ENCODE measurements at places on chromosomes 12 and 14. TPM values are rescaled to one million over a fixed set of nuclear protein-coding genes. Genes with fewer than 3 reads are reported as not detected.
A peak's percentile ranks its signal among the peaks of the same experiment; 100 is the strongest.

The ETFBKMT gene
- polyA plus RNA-seq: 2.8 TPM

The SYNDIG1L gene
- polyA plus RNA-seq: not detected

The CIDEB gene
- 0.35 TPM for polyA plus RNA-seq

The GPR135 gene
- 0.78 TPM for polyA plus RNA-seq

The ATF7 gene
- polyA plus RNA-seq: 24.7 TPM

The RHOJ gene
- polyA plus RNA-seq: 10.4 TPM

The CLEC9A gene
- not detected for polyA plus RNA-seq

The PTPN11 gene
- 129 TPM for polyA plus RNA-seq

The FAM161B gene
- 2.8 TPM for polyA plus RNA-seq

The LRTM2 gene
- polyA plus RNA-seq: not detected

The BEST3 gene
- polyA plus RNA-seq: not detected

The C12orf76 gene
- polyA plus RNA-seq: 8.5 TPM

The KRT80 gene
- polyA plus RNA-seq: 1.0 TPM

The LRP1-AS gene
- polyA plus RNA-seq: not detected

The SOAT2 gene
- polyA plus RNA-seq: 0.12 TPM

DNA sequence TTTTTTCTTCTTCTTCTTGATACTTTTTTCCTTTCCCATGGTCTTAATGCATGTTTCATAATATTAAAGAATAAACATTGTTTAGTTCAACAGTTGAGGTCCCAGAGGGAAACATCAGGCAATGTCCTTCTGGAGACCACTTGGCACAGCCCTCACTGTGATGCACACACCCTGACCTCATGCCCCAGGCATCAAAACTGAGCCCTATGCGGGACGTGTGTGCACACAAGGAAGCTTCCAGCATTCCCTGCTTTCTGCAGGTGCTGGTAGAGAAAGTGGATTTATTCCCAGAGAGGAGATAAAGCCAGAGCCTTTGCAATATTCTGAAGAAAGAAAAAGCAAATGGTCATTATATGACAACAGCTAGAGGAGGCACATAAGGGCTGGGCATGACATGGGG, 16.0 kb upstream of the CMKLR1 start:
- DNase-seq: no peak

GRCh38 chr14:62443796-62444195, 601.5 kb downstream of the KCNH5 start:
- peak; percentile 97 for DNase-seq

- no peak for DNase-seq
Observed at GRCh38 chr12:81610955-81611889, 147.9 kb downstream of the PPFIA2 start.

GRCh38 chr14:49962621-49963020, 69.7 kb downstream of the ARF6 start:
- DNase-seq: peak; percentile 44

DNA sequence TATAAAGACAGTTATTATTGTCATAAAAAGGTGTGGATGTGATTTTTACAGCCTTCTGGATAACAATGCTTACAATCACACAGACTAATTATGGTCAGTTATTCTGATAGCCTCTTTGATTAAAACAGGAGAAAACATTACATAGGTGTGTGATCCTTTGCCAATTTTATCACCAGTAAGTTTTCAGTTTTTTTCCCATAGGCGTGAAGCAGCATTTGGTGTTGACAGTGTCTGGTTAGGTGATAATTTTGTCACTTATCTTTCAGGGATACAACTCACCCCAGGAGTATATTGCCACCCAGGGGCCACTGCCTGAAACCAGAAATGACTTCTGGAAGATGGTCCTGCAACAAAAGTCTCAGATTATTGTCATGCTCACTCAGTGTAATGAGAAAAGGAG, 208.8 kb downstream of the EPS8 start:
- no peak for DNase-seq

- no peak for DNase-seq
Observed at GRCh38 chr14:95345032-95345431, 25.3 kb upstream of the CLMN start.

GRCh38 chr12:31369712-31370521, 44.0 kb upstream of the SINHCAF start:
- DNase-seq: peak; percentile 43

DNA sequence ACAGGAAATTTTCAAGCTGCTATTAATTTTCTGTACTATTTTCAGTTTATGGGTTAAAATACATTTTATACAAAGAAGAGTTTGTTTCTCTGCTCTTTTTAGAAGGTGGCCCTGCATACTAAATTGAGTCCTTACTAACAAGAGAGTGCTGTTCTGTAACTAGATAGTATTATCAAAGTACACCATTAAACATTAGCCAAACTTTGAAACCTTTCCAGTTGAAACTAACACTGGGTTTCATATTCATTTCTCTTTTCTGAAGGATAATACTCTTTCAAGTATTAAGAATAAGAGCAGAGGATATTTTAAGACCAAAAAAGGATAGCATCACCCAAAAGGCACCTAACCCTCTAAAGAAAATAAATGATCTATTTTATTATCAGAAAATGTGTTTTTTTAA, 47.2 kb downstream of the PEBP1 start:
- no peak for DNase-seq

- peak; percentile 72 for DNase-seq
Observed at GRCh38 chr14:53399057-53399456, 245.9 kb upstream of the DDHD1 start.

GRCh38 chr14:55760789-55761566, 181.0 kb downstream of the KTN1 start:
- DNase-seq: no peak

GRCh38 chr12:56759263-56759908, 3.7 kb upstream of the HSD17B6 start:
- peak; percentile 28 for DNase-seq

- peak; percentile 42 for DNase-seq
Observed at GRCh38 chr12:82326905-82327503, 31.2 kb downstream of the CCDC59 start.

- peak; percentile 51 for DNase-seq
Observed at GRCh38 chr12:115380546-115381120, 696.7 kb upstream of the TBX3 start.

DNA sequence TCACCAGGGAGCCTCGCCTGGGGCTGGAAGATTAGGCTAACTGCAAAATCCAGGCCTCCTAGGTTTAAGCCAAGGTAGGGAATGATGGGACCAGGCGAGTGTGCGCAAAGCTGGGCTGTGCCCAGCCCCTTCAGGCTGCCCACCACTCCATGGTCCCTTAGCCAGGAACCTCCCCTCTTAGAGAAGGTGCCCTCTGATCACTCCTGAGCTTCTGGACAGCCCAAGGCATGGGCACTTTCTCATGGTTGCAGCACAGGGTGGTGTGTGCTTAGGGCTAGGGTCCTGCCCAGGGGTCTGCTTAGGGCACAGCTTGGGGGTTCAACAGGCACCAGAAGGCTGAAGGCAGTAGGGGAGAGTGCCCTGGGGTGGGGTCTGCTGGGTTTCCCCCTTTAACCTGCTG, 69.0 kb downstream of the PRIMA1 start:
- no peak for DNase-seq

- DNase-seq: no peak
Observed at GRCh38 chr14:25118671-25119070, 68.7 kb upstream of the STXBP6 start.

DNA sequence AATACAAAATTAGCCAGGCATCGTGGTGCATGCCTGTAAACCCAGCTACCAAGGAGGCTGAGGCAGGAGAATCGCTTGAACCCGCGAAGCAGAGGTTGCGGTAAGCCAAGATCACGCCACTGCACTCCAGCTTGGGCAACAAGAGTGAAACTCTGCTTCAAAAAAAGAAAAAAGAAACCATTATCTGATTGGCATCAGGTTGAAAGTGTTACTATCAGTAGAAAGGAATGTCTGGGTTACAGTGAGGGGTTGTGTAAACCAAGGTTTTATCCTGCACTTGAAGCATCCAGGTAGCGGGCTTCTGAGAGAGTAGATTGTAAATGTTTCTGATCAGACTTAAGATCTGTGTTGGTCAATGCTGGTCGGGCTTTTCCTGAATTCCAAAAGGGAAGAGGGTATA, 14.1 kb upstream of the OXA1L start:
- no peak for DNase-seq

DNA sequence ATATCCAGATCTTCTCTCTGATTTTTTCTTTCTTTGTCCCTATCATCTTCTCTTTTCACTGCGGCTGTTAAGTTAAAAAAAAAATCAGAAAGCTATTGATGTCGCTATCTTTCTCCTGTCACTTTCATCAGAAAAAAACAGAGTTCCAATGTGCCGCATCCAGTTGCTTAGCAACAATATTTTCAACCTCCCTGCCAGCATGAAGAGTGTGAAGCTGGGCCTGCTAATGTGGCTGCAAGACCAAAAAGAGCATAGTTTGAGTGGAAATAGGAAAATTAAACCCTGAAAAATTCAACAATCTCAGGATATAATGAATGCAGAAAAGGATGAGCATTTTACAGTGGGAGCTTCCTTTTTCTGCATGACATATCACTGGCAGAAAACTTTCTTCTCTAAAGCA, 1025.4 kb upstream of the LRFN5 start:
- no peak for DNase-seq

- no peak for DNase-seq
Observed at GRCh38 chr14:60189923-60190840, 25.0 kb upstream of the DHRS7 start.

DNA sequence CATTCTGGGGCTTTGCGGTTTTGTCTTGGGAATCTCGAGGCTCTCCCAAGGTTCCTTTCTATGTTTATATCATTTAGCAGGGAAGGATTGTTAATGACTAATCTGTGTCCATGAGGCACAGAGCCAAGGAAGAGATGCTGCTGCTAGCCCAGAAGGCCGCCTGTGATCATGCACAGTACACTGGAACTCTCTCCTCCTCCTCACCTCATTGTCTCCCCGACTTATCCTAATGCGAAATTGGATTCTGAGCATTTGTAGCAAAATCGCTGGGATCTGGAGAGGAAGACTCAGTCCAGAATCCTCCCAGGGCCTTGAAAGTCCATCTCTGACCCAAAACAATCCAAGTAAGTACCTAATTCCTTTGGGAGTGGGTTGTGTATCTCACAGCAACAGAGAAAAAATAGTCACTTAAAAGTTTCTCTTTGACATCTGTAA, at the start of gene NR1H4:
NR1H4 (plus strand) TSS at position 151 of the 435 bp plus-strand sequence. CDS start 19,458 bp downstream, outside the sequence.
- peak; percentile 75 for DNase-seq

- DNase-seq: no peak
Observed at GRCh38 chr14:105200074-105200473, 19.0 kb upstream of the NUDT14 start.

GRCh38 chr14:32761381-32761968, 177.2 kb upstream of the NPAS3 start:
- DNase-seq: peak; percentile 21

DNA sequence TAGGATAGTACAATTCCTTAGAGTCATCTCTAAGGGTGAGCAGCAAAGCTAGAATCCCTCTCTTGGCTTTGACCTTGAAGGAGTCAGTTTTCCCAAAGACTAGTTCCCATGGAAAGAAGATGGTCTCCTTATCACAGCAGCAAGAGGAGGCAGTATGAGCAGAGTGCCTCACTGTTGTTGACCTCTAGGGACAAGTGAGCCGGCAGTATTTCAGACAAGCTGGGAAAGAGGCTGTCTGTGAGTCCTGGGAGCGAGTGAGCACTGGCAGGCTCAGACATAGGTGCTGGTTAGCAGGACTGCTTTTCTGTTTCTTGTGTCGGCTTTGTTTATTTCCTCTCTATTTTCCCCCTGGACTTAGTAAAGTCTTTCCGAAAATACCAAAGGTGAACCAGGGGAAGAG, 60.7 kb downstream of the NTF3 start:
- no peak for DNase-seq

- DNase-seq: no peak
Observed at GRCh38 chr12:240566-240965, 22.1 kb downstream of the SLC6A13 start.

GRCh38 chr12:56894698-56895368, 39.4 kb downstream of the SDR9C7 start:
- DNase-seq: no peak

- DNase-seq: no peak
Observed at GRCh38 chr12:12613344-12613743, 1.7 kb downstream of the CREBL2 start.
